ENCODE measurements at places on chromosomes 16 and 17.

- no peak for DNase-seq
These were observed 45.2 kb upstream of the SLC5A11 start for GRCh38 chr16:24800586-24800985.

- no peak for DNase-seq
These were observed 2.1 kb downstream of the CPPED1 start for GRCh38 chr16:12801511-12802042.

DNA sequence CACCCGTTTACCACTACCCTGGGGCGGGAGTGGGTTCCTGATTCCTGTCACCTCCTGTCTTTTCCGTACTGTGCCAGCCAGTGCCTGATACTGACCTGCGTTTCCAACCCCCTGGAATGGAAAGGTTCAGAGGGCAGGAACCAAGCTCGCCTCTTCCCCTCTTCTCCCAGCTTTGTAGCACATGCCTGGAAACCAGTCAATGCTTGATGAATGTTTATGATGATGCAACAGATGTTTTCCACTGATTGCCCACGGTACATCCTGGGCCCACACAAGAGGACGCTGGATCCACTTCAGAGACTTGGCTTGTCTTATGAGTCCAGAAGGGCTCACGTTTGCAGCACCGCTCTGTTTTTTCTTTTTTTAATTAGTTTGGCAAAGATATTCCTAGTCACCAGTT, 262.0 kb downstream of the CPPED1 start:
- DNase-seq = no peak

DNA sequence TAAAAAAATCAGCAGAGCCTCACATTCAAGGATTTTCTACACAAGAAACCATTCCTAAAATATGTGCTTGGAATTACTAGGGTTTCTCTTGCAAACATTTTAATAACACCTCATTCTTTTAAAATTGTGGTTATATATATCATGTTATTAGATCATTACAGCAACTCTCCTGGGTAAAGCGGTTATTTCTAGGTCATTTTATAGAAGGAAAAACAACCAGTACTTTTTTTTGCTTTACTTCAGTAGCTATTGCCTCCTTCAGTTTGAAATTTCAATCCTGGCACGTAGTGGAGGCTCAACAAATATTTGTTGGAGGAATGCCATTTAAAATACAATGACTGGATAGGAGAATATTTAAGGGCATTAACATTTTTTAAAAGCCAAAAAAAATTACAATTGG, 220.6 kb downstream of the CDRT15L2 start:
- no peak for DNase-seq

DNA sequence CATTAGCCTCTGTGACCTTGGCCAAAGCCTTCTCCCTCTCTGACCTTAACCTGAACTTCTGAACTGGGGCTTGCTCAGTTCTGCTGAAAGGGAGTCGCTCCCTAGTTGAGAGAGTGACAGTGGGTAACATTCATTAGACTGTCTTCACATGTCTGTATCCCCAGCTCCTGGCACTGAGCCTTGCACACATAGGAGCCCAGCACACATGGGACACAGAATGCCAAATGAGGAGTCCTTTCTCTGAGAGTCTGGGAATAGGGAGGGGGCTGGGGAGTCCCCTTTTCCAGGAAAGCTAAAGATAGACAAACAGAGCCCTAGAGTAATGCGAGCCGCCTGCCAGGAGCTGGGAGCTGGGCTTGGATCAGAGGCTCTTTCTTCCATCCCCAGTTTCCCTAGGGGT, 2.5 kb downstream of the TAC4 start:
- DNase-seq = no peak

GRCh38 chr17:66507103-66507923, 204.9 kb downstream of the PRKCA start:
- DNase-seq = no peak

DNA sequence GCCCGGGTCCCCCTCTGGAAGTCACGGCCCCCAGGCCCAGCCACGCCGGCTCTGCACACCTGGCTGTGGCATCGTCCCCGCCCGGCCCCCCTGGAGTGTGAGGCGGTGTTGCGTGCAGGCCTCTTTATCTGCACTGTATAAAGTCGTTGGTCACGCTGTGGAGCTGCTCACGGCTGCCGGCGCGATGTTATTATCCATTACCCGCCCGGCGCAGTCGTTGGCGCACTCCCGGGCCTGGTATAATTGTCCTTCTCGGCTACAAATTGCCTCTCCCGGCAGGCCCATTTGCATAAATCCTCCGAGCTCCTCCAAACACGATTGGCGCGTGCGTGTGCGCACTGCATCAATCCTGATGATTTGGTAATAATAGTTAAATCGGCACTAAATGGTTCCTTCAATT, 57.8 kb downstream of the BAHCC1 start:
- no peak for DNase-seq

GRCh38 chr17:68732301-68732749, 131.2 kb upstream of the FAM20A start:
- DNase-seq = no peak

GRCh38 chr16:83397601-83398291, 410.0 kb upstream of the HSBP1 start:
- no peak for DNase-seq

DNA sequence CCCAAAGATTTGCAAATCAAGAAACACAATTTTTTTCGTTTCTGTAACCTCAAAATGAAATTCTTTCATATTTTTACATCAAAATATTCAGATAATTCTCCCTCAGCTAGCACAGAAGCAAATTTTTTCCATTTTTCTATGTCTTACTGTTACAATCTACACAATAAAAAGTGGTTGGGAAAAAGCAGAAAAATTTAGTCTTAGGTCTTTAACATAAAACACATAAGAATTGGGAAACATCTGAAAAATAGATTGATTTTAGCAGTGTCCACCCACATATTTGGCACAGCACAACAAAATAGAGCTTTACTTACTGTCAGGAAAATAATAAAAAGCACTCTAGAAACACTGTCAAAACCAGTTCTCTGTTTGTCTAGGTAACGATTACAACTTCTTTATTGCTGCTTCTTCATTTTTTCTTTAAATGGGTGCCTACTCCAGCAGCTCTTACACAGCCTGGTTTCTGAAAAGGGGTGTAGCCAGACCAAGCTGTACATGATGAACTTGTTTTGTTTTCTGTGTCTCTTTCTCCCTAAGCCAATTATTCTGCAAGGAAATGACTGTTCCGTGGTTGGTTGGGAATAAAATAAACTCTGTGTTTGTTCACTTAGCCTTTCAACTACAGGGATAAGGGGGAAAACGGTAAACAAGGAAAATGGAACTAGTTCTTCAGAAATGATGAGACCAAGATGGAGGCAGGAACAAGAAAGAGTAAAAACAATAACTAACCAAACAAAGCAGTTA, at the start of gene ABCA6:
ABCA6 (minus strand) TSS at position 465 of the 744 bp plus-strand sequence. CDS start 1,192 bp downstream, outside the sequence.
- DNase-seq = no peak

DNA sequence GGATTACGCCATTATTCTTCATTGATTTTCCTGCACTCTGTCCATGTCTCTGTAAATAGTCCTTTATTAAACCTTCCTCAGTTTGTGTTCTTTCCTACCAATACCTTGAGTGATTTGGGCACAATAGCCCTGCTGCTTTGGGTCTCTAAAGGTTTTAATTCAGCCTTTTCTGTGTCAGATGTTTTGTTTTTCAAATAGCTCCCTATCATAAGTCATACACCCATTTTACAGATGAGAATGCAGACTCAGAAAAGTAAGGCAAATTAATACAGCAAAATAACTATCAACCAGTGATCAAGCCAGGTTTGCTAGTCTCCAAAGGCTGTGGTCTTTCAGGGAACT, 25.0 kb upstream of the KPNB1 start:
- no peak for DNase-seq

DNA sequence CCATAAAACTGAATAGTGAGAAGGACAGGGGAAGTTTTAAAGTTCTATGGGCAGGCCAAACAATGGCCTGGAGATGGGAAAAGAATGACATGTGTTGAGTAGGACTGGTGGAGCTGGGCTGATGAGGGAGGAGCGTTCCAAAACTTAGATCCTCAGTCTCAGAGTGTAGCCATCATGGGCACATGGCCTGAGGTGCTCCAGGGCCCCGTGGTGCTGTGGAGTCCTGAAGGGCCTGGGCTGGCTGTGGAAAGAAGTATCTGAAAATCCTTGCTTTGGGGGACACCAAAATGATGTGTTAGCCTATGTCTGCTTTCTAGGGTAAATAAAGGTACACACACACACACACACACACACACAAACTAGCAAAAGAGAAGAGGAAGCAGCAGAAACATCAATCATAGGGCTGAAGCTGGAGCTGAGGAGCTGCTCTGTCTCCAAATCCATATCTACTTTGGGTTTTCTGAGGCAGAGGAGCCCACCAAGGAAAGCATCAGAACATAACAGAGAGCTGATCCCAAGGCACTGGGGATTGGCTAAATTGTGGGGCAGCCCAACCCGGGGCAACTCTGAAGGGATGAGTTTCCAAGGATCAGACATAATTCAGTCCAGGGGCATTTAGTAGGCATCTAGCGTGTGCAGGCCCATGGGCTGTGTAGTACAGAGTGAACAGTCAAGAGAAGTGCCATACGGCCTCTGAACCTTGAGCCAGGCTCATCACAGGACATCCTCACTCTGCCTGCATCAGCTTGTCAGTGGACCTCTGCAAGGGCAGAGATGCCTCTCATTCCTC, 85.2 kb downstream of the C16orf78 start:
- DNase-seq = no peak

DNA sequence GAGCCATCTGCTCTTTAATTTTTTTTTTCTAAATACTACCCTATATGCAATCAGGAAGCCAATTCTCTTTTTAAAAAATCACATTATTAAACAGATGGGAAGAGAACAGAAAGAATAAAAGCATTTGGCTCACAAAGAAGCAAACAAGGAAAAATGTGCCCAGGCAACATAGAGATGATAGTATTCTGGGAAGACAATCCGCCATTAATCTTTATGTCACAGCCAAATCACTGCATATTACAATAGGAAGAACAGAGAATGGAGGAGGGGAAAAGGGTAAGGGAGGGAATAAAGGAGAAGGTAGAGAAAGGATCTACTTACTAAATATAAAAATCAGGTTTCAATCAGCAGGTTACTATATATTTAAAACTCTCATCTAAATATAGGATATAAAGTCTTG, 34.3 kb downstream of the STAT5B start:
- DNase-seq = no peak

- no peak for DNase-seq
These were observed 9.1 kb upstream of the CRISPLD2 start for GRCh38 chr16:84810518-84811273.

- DNase-seq = no peak
These were observed 45.2 kb downstream of the XPO6 start for GRCh38 chr16:28166394-28167208.

DNA sequence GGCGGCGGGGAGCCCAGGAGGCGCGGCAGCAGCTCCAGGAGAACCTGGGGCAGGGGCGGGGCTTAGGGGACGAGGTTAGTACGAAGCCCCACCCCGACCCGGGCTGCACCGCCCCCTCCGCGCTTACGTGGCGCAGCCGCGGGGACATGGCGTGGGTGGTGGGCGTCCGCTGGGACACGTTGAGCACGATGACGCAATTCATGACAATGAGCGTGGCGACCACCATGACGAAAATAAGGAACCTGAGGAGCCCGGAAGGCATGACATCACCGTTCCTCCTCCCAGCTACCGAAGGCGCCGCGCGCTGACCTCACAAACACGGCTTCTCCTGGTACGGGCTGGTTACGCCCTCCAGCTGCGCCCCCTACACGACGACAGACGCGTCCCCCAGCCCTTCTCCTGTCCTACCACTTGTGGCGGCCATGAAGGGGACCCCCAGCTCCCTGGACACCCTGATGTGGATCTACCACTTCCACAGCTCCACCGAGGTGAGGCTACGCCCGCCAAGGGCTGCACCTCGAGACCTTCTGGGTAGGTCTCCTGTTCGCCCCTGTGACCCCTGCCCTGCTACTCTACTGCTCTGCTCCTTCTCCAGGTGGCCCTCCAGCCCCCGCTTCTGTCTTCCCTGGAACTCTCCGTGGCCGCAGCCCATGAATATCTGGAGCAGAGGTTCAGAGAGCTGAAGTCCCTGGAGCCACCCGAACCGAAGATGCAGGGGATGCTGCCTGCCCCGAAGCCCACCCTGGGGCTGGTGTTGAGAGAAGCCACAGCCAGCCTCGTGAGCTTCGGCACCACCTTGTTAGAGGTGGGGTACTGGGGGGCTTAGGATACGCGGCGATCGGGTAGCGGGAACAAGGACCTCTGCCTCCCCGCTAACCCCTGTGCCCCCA, at the start of gene C17orf107:
C17orf107 (plus strand) TSS at position 196 of the 890 bp plus-strand sequence; CDS start at position 423, 227 bp downstream.
- peak; percentile 94 for DNase-seq

GRCh38 chr16:14658063-14658462, 25.3 kb downstream of the BFAR start:
- peak; percentile 60 for DNase-seq

GRCh38 chr17:2062571-2063183, 7.8 kb downstream of the HIC1 start:
- peak; percentile 10 for DNase-seq

- no peak for DNase-seq
These were observed 32.0 kb downstream of the CDH13 start for GRCh38 chr16:82658796-82659195.

GRCh38 chr17:67696853-67697498, 20.8 kb upstream of the NOL11 start:
- no peak for DNase-seq

DNA sequence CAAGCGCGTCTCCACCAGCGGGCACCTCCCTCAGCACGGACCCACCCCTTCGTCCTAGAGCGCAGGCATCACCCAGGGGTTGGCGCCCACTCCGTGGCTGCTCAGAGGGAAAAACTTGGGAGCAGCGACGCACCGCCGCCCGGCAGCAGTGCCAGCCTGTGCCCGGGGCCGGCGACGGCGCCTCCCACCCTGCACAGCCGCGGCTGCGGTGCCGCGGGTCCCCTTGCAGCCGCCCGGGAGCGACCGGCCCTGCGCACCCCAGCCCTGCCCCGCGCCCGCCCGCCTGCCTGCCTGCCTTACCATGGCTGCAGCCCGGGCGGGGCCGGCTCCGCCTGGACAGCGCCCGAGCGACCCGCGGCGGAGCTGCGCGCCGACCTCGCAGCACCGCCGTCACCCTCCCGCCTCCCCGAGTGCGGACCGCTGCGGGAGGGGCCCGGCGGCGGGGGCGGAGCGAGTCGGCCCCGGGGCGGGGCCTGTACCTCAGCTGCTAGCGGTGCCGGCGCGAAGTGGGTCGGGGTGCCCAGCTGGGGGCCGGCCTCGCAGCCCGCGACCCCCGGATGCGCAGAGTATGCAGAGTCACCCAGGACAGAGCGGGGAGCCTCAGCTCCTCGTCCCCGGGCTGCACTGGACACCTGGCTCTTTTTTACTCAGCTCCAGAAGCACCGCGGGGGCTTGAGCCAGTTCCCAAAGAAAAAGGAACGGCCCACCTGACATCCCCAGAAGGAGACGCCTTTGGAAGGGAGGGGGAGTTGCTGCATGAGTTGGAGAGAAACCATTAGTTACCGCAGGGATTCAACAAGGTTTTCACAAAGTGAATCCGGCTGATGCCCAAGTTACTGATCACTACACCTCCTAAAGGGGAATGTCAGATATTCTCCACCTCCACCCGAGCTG, 17.5 kb upstream of the MTMR4 start:
- DNase-seq = peak; percentile 64

DNA sequence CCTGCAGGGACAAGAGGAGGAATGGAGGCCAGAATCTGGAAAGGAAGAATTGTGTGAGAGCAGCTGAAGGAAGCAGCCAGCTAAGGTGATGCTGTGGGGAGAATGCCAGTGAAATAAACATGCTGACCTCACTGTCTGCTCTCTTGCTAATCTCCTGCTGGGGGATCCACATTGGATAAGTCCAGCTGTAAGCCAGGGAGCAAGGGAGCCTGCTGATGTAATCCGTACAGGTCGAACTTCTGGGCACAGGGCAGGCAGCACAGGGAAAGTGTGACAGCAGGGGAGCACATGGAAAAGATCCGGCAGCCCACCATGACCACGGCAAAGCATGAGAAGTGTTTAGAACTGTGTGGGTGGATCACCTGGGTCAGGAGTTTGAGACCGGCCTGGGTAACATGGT, 7.5 kb upstream of the XPO6 start:
- no peak for DNase-seq
